ENCODE measurements at places on chromosomes 4 and X.

DNA sequence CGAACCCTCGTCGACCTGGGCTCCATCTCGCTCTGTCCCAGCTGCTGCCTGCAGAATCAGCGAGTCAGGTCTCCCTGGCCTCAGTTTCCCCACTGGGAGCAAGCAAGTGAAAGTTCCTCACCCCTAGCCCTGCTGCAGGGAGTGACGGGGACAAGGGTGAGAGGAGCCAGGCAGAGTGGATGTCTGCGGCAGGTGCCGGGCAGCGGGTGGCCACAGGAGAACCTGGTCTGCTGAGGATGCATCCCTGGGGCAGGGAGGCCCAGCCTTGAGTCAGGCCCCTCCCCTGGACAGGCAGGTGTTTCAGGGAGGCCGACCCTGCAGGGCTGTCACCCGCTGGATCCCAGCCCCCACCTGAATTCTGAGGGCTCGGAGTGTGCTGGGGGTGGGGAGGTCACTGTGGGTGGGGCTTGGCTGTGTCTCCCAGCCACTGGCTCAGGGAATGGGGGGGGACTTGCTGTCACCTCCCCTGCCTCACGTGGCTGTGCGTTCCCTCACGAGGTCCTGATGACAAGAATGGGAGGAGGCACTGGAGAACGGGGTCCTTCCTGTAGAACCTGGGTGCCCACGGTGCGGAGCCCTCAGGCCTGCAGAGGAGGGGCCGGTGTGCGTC, 33.2 kb downstream of the LRPAP1 start:
- no peak for DNase-seq

GRCh38 chr4:168993714-168994510, 16.1 kb downstream of the CBR4 start:
- DNase-seq, result no peak

GRCh38 chr4:39563346-39563847, 36.2 kb upstream of the UGDH start:
- DNase-seq, result peak; percentile 36

DNA sequence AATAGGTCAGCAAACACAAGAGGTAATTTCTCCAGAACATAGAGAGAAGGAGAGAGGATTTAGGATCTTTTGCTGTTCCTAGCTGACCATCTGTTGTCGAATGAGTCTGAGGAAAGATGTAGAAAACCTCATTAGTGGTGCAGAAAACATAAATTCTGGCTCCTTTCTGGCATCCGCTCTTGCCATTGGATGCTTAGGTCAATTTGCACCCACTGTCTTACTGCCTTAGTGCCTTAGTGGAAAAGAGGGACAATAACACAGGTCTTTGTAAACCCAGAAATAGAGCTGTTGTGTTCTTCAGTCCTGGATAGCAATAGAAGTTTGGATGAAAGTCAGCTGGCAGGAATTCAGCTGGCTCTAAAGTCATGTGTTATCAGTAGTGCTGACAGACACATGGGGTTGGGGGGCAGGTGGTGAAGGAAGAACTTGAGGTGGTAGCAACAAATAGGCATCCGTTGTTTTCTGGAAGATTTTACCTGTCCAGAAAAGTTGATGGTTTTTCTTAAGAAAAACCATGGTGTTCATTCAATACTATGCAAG, 78.2 kb downstream of the GLRA2 start:
- no peak for DNase-seq

GRCh38 chrX:56572975-56573374, 9.5 kb downstream of the UBQLN2 start:
- DNase-seq, result no peak

GRCh38 chrX:67601771-67602170, 58.0 kb downstream of the AR start:
- peak; percentile 56 for DNase-seq

GRCh38 chr4:151304755-151305154, 20.6 kb downstream of the SH3D19 start:
- DNase-seq, result no peak

GRCh38 chr4:112348488-112349158, 51.5 kb downstream of the ALPK1 start:
- DNase-seq, result peak; percentile 67

DNA sequence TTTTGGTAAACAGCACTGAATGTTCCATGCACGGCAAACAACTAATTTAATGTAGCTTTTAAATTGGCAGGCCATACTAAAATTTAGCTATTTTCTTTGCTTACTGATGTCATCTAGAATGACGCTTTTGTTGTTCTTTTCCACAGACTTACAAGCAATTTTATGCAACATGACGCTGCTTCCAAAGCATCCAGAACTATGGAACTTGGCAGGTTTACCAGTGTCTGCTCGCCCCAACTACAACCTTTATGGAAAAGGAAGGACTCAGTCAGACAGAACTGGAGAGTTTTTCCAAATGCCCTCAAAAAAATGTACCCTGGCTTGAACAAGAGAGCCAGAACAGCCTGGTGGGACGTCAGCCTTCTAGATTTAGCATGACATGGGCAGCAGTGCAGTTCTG, 58.7 kb downstream of the ANOS1 start:
- peak; percentile 0 for DNase-seq

All from fibroblast of lung (primary cell).